ENCODE measurements at places on chromosomes 5 and 9. TPM values are rescaled to one million over a fixed set of nuclear protein-coding genes. Genes with fewer than 3 reads are reported as not detected.

GRCh38 chr5:159782197-159782994 lies 133.9 kb upstream of the ADRA1B start:
- no peaks in the 10 kb centered on the region for H3K36me3 ChIP-seq
- H3K27me3 ChIP-seq: no peaks in the 10 kb centered on the region
- no peak overlapping the region for H3K4me3 ChIP-seq
- H3K27ac ChIP-seq: no peak overlapping the region
- peaks cover 38% of the 10 kb centered on the region for H3K4me1 ChIP-seq

DNA sequence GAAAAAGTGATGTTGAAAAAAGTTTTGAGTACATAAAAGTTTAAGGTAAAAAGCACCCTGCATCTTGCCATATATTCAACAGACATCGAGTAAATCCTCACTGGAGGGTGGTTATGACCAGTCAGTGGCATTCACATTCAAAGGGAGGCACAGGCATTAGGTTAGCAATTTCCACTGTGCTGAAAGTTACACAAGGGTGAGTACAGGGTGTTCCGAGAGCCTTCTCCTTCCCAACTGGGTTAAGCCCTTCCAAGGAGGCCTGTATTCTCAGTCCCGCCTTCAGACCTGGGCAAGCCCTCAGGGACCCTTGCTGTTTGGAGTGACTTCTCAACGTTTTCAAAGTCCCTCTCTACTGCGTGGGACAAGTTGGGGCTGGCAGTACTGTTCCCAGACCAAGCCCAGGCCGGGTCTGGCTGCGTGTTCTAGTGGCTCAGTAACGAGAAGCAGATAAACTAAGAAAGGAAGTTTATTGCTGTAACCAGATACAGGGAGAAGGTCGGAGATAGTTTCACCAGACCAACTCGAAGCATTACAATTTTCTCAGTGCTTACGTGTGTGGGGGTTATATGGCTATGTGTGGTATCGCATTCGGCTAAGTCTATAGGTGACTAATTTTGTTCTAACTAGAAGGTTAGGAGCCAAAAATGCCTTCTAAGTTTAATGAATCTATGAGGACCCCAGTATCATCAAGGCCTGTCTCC lies 13.0 kb upstream of the SETX start:
- H3K27me3 ChIP-seq: no peaks in the 10 kb centered on the region
- no peaks in the 10 kb centered on the region for H3K4me1 ChIP-seq
- no peak overlapping the region for H3K4me3 ChIP-seq
- DNase-seq: no peak
- no peaks in the 10 kb centered on the region for H3K36me3 ChIP-seq

The ELOVL7 gene
- 20.0 TPM for total RNA-seq

DNA sequence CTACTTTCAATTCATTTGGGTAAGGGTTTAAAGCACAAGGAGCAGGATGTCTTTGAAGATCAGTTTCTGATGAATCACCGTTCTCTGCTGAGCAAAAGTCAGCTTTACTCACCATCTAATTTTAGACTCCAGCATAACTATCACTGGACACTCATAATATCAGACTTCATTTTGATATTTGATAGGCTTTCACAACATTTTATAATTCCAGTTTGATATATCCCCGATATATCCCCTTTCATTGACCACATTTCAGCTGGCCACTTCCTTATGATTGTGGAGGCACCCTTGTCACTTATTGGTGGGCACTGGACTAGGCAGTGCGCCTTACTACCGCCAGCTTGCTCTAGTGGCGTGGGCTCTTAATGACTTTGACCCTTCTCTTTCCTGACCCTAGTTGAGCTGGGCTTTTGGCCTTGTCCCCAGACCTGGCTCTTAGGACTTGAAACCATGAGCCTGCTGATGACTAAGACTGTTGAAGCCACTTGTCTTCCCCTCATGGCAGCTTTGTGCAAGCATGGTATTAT lies 46.8 kb downstream of the CYSTM1 start:
- no peaks in the 10 kb centered on the region for H3K27me3 ChIP-seq
- H3K4me3 ChIP-seq: peak overlapping the region; percentile 16
- H3K4me1 ChIP-seq: peaks cover 80% of the 10 kb centered on the region
- peak; percentile 59 for DNase-seq

DNA sequence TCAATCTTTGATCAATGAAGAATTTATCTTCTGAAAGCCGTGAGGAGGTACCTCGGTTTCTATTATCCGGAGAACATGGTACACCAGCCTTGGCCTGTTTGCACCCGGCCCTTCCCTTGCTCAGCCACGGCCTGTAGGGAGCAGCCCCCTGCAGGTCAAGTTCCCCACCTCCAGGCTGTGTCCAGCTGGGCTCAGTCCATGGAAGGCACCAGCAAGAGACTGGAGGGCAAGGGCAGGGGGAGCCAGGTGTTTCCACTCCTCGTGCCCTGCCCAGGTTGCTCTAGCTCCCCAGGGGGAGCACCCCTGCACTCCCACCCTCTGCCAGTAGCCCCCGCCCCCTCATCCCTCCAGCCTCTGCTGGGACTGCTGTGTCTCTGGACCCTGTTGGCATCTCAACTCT lies 87.3 kb upstream of the ADAMTS2 start:
- DNase-seq: no peak
- no peaks in the 10 kb centered on the region for H3K4me1 ChIP-seq
- H3K36me3 ChIP-seq: no peaks in the 10 kb centered on the region
- no peak overlapping the region for H3K4me3 ChIP-seq

DNA sequence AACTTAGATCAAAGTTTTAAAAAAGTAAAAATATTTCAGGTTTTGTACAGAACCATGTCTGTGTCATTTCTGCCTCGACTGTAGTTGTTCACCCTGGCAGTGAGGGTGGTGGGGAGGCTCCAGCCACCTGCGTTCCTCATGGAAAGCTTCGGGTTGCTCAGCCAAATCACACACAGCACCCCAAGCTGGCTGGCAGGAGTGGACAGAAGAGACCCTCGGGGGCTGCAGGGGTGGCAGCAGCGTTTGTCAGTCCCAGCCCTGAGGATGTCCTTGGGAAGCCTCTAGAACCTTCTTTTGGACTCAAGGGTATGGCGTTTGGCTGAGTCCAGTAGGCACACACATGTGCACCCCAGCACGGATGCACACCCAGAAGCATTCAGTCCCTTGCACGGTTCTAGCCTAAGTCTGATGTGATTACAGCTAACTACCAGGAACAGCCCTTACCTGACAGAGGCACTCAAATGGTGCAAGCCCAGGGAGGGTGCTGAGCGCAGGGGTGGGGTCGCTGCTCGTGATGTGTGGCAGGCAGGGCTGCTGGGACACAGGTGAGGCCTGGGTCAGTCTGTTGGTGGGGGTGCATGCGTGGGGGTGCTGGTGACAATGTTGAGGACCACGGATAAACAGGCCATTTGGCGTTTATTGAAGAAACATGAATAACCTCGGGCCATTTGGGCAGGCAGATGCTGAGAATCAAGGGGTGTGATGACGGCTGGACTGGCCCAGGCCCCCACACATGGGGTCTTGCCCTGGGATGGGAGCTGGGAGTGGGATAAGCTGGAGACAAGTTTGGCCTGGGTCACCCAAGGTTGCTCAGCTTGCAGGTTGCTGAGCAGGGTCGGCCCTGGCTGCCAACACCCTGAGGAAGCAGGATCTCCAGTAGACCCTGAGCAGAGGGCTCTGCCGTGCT lies 103.4 kb downstream of the PHF2 start:
- H3K4me3 ChIP-seq: no peak overlapping the region
- no peak overlapping the region for H3K27ac ChIP-seq
- no peaks in the 10 kb centered on the region for H3K27me3 ChIP-seq
- no peak for DNase-seq
- H3K36me3 ChIP-seq: no peaks in the 10 kb centered on the region
- H3K4me1 ChIP-seq: peaks cover 5% of the 10 kb centered on the region

GRCh38 chr5:16855898-16856297 lies 80.2 kb downstream of the MYO10 start:
- H3K36me3 ChIP-seq: no peaks in the 10 kb centered on the region
- DNase-seq: no peak
- no peaks in the 10 kb centered on the region for H3K4me1 ChIP-seq
- H3K4me3 ChIP-seq: no peak overlapping the region

GRCh38 chr9:95718263-95718662 lies 157.2 kb upstream of the ERCC6L2 start:
- no peak overlapping the region for H3K27ac ChIP-seq
- H3K4me3 ChIP-seq: no peak overlapping the region
- H3K4me1 ChIP-seq: no peaks in the 10 kb centered on the region
- H3K27me3 ChIP-seq: no peaks in the 10 kb centered on the region
- DNase-seq: no peak

DNA sequence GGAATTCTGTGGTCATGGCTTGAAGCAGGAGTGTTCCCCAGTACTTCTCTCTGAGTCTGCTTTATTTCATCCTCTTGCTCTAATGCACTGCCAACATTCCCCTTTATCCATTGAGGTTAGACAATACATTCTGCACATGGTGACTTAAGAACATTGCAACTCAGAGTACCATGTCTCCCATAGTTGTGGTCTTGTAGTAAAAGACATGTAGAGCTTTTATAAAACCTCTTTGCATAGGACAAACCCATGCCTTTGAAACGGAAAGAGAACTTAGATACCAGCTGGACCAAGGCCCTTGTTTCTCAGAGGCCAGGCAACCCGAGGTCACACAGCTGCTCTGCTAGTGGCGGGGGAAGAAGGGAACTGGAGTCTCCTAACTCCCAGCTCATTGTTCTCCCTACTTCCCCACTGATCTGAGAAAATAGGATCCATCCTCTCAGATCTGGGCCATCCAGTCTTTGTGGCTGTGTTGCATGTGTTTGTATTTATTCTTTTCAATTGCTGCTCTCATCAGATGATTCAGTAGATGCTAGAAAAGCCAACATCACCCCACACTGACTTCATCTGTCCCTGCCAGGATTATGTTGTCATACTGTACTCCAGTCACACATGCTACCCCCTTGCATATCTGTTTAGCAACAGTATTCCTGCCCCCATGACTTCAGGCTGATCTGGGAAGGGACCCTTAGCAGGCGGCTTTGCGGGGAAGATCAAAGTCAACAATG lies 236.9 kb downstream of the SAXO1 start:
- DNase-seq: no peak
- H3K4me1 ChIP-seq: no peaks in the 10 kb centered on the region
- H3K4me3 ChIP-seq: no peak overlapping the region
- no peak overlapping the region for H3K27ac ChIP-seq
- no peaks in the 10 kb centered on the region for H3K36me3 ChIP-seq

The SPOCK1 gene
- 0.27 TPM for total RNA-seq

The TCERG1 gene
- 83.5 TPM for total RNA-seq

- no peak overlapping the region for H3K4me3 ChIP-seq
- H3K27me3 ChIP-seq: no peaks in the 10 kb centered on the region
- no peak overlapping the region for H3K27ac ChIP-seq
- peaks cover 18% of the 10 kb centered on the region for H3K4me1 ChIP-seq
Observed at GRCh38 chr9:97694769-97695168, 2.4 kb downstream of the XPA start.

The SPATA31E1 gene
- total RNA-seq: not detected

Data from HCT116 (cell line).